ENCODE measurements at places on chromosomes 7 and 10. TPM values are rescaled to one million over a fixed set of nuclear protein-coding genes. Genes with fewer than 3 reads are reported as not detected.

Gene SSC4D
- total RNA-seq, result 11.1 TPM

Gene HMX3
- total RNA-seq, result not detected

Gene FKBP9
- total RNA-seq, result 249 TPM

Gene RBM33
- total RNA-seq, result 51.5 TPM

Data from subcutaneous adipose tissue (tissue), 4 donors.